KG1 (cell line): ENCODE measurements at places on chromosomes 1 and 21.

DNA sequence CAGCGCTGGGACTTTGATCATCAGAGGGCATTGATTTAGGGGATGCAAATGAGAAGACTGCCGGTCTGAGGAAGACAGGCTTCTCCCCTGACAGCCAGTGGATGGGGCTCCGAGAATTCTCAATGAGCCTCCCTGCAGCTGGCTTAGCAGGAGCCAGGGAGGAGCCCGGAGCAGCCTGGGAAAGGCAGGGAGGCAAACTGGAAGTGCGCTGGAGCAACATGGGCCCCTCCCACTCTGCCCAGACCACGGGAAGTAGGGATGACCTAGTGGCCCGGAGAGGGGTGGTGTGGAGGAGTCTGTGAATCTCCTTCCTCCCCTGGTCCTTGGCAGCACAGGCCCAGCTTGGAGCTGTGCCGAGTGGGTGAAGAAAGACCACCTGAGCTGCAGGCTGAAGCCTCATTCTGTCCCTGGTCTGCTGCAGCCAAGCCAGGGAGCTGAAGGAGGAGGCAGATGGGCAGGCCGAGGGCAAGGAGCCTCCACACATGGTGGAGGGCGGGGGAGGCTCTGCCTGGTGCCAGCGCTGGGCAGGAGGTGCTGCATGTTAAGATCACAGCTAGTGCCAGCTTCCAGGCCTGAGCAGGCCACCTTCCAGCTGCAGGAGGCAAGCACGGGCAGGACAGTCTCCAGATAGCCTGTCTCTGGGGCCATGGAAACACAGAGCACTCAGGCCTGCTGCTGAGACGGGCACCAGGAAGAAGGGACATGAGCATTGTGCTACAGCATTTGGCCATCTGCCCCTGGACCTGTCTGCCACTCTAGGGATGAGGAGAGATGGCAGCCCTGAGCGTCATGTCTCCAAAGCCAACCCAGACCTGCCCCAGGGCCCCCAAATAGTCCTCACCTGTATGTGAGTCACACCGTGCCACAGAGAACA, 12.2 kb upstream of the CLSTN1 start:
- no peak for DNase-seq

DNA sequence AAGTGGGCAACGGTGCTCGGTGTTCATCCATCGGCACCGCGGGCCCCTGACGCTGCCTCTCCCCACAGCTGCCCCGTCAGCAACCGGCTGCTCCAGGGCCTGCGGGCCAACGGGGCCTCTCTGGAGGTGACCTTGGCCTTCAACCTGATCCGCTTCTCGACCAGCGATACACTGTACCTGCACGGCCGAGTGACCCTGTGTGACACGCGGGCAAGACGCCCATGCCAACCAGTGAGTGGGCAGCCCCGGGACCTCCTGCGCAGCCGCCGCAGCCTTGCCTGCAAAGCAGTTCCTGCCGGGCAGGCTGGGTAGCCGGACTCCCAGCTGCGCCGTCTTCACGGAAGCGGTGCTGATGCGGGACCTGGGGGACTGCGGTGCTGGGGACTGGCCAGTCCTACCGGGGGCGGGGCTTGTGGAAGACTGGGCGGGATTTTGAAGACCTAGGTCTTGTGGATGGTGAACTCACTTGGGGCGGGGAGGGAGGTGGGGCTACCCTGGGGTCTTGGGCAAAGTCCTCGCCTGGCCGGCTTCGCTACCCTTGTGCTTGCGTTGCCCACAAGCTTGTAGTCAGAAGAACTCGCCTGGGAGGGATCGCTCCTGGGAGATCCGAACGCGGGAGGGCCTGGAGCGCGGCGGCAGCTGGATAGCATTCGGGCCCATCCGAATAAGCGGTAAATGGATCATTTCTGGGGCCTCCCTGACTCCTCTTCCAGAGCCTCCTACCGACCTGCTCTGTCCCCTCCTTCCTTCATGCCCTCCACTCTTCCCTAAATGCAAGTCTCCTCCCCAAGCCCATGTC, 8.8 kb upstream of the CEP85 start:
- DNase-seq, result no peak

- DNase-seq, result no peak
Observed at GRCh38 chr1:199273837-199274379, 635.1 kb downstream of the PTPRC start.

GRCh38 chr21:24590261-24590660, 1017.0 kb downstream of the MRPL39 start:
- no peak for DNase-seq

DNA sequence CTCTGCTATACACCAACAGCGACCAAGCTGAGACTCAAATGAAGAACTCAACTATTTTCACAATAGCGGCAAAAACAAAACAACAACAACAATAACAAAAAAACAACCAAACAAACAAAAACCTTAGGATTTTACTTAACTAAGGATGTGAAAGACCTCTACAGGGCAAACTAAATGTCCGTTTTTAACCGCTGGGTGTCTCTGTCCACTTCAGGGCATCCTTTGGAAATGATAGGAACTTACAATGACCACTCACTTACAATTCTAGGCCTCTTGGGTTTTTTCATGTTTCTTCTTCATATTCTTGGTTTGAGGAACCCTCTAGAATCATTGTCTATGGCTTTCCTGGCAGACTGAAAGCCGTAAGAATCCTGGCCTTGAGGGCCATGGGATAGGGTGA, 134.0 kb upstream of the FAM78B start:
- DNase-seq, result no peak

DNA sequence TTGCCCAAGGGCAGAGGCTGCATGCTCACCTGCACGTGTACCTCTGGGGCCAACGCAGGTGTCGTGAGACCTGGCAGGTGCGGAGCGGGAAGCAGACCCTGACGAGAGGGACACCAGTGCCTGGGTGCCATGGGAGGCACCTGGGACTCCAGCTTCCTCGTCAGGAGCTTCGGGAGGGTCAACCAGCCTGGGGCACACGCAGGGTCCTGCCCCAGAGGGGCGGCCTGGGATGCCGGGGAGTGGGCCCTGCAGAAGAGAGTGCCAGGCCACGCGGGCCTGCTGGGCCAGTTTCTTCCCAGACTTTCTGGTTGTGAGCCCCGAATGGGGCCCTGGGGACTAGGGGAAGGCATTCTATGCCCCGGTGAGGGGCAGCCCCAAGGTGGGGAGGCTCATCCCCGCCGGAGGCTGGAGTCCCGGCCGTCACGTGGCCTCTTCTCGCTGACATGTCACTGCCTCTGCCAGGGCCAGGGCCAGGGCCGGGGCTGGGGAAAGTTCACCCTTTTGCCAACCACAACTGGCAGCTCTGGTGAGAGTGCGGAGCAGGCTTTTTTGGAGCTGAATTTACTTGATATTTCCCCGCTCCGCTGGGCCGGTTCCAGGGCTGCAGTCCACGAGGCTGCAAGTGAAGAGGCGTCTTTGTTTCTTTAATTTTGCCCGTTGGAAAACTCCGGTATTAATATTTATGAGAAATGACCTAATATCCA, 38.5 kb upstream of the ACTRT2 start:
- DNase-seq, result no peak

GRCh38 chr1:180482425-180483275, 19.7 kb downstream of the ACBD6 start:
- peak; percentile 61 for DNase-seq

- DNase-seq, result no peak
Observed at GRCh38 chr1:5427026-5427613, 565.1 kb downstream of the NPHP4 start.

DNA sequence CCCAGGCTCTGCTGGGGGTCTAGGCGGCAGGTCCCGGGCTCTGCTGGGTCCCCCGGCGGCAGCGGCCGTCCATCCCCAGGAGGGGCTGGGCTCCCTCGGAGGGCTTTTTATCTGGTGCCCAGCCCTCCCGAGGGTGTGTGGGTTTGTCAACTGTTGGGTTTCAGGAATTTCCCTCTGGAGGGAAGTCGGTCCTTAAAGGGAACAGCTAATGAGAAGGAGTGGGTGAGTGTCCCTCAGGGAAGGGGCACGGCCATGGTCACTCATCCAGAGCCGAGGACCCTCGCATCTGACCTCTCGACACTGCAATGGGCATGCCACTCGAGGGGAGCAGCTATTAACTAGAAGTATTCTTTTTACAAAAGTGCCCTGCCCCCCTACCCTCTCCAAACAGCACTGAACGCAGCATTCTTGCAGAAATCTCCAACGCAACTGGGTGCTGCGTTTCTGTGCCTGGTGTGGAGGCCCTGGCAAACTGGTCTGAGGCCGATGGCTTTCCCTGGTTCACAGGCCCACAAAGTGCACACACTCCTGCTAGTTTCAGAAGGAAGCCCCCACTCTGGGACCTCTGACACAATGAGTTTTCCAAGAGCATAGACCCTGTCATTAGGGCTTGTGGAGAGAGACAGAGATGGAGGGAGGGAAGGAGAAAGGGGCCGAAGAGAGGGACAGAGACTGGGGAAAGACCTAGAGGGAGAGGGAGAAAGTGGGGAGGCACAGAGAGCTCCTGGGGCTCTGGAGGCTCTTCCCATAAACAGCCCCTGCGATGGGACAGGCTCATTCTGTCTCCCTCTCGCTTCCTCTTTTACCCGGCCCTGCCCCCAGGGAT, 1.0 kb upstream of the TSPEAR start:
- no peak for DNase-seq

GRCh38 chr1:42420911-42421585, 34.8 kb downstream of the ZMYND12 start:
- no peak for DNase-seq

DNA sequence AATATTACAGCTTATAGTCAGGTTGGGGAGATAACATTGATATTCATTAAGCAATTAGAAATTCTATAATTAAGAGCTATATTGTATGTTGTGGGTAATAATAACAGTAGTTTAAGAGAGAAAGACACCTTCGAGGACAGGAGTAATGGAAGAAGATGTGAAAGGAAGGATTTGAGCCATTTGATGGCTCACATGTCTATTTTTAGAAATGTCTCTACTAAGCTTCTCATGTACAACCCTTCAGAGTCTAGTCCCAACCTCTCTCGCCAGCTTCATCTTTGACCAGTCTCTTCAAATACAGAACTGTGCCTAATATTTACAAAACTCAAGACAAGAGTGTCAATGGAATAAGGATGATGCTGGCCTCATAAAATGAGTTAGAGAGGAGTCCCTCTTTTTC, 95.1 kb downstream of the PRRX1 start:
- no peak for DNase-seq

- no peak for DNase-seq
Observed at GRCh38 chr1:23632479-23633160, 59.0 kb upstream of the RPL11 start.

- no peak for DNase-seq
Observed at GRCh38 chr1:112636597-112637253, 17.1 kb downstream of the CAPZA1 start.

GRCh38 chr1:22229379-22229778, 86.5 kb upstream of the WNT4 start:
- no peak for DNase-seq

DNA sequence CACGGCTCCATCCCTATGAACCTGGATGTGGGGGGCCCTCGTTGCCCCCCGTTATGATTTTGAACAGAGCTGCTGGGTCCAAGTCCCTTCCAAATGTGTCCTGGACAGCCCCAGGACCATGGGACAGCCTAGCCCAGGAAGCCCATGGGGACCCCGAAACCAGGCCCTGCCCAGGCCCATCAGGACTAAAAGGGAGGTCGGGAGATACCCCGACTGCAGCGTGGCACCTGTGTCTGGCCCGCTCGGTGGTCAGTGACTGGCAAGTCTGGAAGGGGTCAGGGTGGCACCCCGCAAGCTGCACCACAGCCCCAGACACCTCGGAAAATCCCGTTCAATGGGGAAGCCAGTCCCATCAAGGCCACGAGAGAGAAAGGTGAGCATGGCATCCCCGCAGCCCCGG, 10.4 kb upstream of the SRARP start:
- no peak for DNase-seq

- DNase-seq, result no peak
Observed at GRCh38 chr21:41953249-41953830, 478 bp downstream of the C2CD2 start.

DNA sequence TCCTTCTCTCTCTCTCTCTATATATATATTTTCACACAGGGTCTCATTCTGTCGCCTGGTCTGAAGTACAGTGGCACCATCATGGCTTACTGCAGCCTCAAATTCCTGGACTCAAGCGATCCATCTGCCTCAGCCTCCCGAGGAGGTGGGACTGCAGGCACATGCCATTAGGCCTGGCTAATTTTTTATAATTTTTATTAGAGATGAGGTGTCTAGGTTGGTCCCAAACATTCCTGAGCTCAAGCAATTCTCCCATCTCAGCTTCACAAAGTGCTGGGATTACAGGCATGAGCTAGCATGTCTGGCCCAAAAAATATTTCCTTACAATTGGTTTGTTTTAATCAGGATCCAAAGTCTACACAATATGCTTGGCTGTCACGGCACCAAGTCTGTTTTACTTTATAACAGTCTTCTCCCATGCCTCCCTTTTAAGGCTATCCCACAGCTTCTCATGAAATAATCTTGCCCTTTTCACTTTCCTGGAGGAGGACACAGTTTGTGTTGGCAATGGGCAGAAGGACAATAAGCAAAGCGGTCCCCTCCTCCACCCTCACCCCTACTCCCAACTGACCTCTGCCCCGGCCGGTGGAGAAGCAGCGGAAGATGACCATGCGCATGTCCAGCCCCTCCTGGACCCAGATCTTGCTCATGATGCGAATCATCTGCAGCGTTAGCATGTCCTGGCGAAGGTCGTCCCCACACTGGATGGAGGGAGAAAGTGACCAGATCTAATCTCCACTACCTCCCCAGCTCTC, 28.2 kb upstream of the PPP1R15B start:
- no peak for DNase-seq

DNA sequence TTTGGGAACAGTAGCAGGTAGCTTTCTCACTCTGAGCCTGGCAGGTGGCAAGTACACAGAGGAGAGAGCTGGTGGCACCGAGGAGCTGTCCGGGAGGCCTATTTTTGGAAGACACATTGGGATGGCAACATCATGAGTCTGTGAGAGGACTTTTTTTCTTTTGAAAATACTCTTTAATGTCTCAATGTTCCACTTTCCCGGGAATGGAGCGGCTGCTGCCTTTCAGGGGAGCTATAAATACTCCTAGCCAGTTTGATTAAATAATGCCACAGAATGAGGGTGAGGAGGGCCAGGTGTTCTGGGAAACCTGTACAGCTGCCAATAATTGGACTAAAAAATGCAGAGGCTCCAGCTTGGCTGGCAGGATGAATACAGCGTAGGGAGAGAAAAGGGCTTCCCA, 93.3 kb upstream of the COG2 start:
- DNase-seq, result no peak

- no peak for DNase-seq
Observed at GRCh38 chr1:36748466-36748865, 265.8 kb upstream of the CSF3R start.

GRCh38 chr1:45444609-45445131, 46.3 kb downstream of the TESK2 start:
- no peak for DNase-seq

GRCh38 chr1:35660581-35661473, 19.5 kb upstream of the PSMB2 start:
- DNase-seq, result no peak

GRCh38 chr1:204029016-204029415, 43.9 kb upstream of the SOX13 start:
- no peak for DNase-seq

GRCh38 chr1:16727190-16728111, 12.9 kb upstream of the RNU1-4 start:
- DNase-seq, result peak; percentile 53
